Activated T-cell treated with anti-CD3 and anti-CD28 coated beads, Interleukin-2, amount 50 U/mL, for 1 hour (primary cell): ENCODE measurements at places on chromosomes 6 and 20.

- DNase-seq = no peak
Observed at GRCh38 chr6:95286874-95287273, 290.5 kb upstream of the MANEA start.

- no peak for DNase-seq
Observed at GRCh38 chr20:51238675-51239305, 215.9 kb upstream of the KCNG1 start.

DNA sequence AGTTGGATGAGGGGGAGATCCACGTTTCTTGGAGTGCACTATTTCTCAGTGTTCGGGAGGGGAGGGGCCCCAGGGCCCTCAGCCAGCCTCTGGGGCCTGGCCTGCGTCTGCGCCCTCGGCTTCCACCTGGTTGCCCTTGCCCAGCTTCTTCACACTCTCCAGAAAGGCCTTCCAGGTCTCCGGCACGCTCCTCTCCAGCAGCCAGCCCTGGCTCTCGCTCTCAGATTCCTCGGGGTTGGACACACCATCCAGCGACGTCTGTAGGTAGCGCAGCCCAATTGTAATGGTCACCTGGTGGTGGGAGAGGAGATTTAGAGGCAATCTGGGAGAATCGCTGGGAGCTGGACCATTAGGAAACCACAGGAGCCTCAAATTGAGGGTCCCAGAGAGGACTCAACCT, 24.2 kb downstream of the PRPH2 start:
- no peak for DNase-seq

DNA sequence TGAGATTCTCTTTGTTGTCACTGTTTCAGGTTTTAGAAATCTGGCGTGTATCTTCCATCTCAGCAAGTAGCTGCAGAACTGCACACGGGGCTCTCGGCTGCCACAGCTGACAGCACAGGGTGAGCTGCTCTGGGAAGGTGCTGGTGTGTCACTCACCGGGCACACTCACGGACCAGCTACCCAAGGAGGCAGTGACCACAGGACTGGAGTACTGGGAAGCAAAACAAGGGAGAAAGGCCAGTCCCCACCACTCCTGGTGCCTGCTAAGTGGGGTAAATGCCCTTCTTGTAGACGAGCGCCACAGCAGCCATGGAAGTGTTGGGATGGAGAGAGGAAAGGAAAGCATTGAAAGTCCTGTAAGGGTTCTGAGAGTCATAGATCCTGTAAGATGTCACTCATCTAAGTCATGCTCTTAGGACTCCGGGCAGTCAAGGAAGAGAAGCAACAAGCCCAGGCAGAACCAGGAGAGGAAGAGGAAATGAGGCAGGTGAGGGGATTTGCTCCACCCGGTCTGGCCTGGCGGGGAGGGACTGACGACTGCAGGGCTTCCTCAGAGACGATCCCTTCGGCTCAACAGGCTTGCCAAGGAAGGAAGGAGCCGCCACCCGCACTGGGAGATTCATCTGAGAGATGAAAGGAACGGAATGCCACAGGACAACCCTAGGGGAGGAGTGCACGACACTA, 48.1 kb downstream of the PRDM1 start:
- DNase-seq = no peak

GRCh38 chr6:16774437-16774836, 13.2 kb upstream of the ATXN1 start:
- DNase-seq = no peak

DNA sequence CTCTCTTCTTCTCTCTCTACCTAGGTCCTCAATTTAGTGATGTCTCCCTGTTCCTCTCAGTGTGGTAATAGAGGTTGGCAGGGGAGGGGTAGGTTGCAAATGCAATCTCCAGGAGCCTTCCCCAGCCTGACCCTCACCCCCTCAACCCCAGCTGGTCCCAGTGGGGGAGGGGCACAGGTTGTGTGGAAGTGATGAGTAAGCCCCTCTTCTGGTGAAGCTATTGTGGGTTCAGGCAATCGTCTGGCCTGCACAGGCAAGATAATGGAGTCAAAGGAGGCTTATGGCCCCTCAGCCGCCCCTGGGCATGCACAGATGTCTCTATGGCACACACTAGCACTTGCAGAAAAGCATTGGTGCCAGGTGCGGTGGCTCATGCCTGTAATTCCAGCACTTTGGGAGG, 10.8 kb upstream of the ADA start:
- DNase-seq = no peak

DNA sequence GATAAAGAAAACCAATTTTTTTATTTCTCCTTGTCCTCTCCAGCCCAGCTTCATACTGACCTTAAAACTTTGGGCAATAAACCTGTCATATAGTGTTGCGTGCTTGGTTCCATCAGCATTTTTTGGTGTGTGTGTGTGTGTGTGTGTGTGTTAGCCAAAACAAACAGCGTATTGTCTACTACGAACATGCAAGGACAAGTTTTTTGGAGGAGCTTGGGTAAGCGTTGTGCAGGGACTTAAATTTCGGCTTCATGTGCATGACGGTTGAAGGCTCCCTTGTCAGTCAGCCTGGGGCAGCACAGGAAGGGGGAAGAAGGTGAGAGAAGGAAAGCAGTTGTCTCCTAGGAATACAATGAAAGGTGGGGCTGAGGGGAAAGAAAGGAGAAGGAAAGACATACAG, 62.0 kb upstream of the PAX1 start:
- DNase-seq = no peak

DNA sequence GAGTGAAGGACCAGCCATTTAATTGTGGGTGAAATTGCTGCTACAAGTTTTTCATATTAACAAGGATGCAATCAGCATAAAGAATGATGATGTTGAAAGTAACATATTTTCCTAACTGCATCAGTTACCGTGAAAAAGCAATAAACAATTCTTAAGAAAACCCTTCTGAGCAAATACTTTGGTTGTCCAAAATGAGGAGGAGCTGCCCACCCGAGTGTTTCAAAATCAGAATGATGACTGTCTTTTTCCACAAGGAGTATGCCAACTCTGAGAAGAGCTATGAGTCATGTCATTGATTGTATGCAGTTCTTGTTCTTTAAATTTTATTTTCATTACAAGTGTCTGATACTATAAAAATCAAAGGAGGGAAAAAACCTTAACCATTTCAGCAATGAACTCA, 470.5 kb downstream of the COL12A1 start:
- no peak for DNase-seq

DNA sequence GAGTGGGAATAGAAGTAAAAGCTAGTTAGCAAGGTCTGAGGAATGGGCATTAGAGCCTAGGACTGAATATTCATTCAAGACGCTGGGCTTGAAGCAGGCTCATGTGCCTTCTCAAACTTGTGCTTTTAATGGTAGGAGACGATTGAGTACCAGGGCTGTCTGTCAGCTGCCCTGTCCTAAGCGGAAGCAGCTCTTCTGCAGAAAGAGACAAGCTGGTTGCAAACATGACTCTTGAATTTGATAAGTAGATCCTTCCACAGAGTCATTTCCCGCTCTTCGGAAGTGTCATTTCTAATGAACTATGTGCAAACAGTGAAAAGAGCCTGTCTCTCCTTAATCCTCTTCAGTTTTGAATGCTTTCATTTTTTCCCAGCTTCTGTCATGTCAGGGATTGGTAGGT, 176.4 kb downstream of the TFAP2B start:
- DNase-seq = no peak

DNA sequence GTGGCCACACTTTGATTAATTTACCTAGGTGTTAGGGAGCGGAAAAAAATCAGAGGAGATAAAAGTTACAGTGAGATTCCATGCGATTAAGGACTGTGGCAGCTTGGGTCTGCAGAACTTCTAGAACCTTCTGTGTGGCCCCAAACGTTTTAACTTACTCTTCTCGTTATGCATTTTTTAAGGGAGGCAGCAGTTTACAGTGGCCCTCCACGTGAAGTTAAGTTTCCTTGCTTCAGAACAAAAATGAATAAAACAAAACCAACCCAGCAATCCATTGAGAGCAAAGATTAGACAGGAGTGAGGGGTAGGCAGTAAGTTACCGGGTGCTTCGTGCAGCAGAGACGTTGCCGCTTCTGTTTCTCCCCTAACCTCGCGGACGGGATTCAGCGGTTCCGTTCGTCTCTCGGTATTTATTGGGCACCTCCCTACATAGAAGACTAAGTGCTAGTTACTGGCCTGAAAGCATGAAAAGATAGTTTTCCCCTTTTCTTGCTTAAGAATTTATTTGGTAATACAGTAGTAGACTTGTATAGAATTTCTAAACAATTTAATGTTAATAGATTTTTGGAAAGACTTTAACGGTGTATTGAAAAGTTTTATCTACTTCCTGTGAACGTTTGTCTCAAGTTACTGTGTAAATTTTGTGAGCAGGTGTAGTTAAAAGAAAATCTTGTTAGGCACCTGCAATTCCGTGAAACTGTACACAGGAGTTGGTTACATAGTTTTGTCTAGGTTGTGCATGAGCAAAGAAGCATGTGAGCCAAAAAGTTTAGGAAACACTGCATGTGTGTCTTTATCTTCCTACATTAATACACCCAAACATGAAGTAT, 1.1 kb downstream of the BAG2 start:
- peak; percentile 29 for DNase-seq

DNA sequence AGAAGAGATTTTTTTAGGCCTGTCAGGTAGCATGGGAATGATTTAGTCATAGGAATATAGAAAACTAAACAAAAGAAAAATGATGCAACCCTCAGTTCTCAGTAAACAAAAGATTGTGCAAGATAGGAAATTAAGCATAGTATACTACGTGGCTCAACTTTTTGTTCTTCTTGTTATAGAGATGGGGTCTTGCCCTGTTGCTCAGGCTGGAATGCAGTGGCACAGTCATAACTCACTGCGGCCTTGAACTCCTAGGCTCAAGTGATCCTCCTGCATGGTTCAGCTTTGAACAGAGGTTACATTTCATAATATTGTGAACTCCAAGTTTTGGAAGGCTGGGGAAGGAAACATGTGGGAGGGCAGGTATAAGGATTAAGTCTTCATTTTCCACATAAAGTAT, 28.5 kb downstream of the SLX4IP start:
- DNase-seq = no peak

- no peak for DNase-seq
Observed at GRCh38 chr6:128847431-128848210, 35.3 kb upstream of the LAMA2 start.

GRCh38 chr6:28769626-28770402, 154.0 kb downstream of the TRIM27 start:
- DNase-seq = no peak

- no peak for DNase-seq
Observed at GRCh38 chr6:29603930-29604329, 19.0 kb downstream of the OR2H2 start.

DNA sequence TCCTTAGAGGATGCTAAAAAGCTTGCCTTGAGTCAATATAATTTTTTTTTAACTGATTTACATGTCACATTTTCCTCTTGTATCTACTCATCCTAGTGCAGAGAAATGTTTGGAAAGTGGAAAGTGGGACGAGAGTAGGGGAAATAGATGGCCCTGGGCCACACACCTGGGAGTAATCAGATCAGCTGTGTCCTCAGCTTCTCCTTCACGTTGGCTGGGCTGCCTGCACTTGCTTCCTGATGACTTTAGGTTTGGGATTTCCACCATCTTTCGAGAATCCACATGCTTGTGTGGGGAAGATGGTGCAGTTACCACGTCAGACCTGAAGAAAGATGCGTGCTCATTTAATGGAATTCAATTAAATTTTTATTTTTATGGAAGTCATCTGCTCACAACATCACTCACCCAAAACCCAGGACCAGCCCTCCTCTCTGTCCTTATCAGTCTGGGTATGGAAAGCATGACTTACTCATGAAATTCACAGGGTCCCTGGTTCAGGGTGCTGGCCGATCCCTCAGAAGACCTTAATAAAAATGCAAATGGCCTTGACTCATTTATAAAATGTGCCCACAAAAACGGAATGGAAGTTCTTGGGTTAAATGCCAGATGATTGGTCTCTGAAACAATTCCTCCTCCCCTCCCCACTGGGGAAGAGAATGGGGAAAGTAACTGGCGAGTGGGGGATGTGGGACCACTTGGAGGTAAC, 74.5 kb upstream of the TIAM2 start:
- DNase-seq = no peak

GRCh38 chr6:141521440-141521839, 611.3 kb upstream of the GJE1 start:
- no peak for DNase-seq

DNA sequence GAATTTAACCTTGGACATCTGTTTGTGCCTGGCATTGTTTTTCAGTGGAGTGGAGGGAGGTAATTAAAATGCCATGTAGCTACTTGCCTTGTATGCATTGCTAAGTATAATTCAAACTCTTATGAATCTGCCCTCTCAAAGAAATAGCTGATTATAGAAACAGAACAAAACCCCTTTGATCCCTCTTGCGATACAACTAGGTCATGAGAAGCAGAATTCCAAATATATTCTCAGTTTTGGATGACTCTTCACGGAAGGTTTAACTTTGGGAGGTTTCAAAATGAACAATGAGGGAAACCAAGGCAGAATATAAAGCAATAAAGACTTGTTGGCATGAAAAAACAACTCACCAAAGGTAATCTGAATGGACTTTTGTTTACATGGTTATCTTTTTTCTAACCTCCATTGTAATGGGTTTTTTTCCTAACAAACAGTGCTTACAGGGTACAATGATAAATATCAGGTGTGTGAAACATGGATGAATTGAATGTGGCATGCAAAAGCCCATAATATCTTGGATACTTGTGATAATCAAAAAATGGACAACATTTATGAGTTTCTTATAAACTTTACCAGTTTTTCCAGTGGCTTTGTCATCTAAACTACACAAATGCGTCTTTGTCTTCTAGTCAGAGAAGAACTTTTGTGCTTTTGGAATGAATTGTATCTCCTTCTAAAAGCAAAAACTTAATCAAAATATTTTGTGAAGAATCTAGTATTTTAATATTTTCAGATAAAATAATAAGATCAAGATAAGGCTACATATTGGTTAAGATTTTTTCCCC, 15.7 kb upstream of the HEY2 start:
- no peak for DNase-seq

GRCh38 chr20:55782912-55783253, 222.4 kb downstream of the CBLN4 start:
- no peak for DNase-seq
